Fibroblast of the aortic adventitia (primary cell): ENCODE measurements at places on chromosomes 6 and 20.

DNA sequence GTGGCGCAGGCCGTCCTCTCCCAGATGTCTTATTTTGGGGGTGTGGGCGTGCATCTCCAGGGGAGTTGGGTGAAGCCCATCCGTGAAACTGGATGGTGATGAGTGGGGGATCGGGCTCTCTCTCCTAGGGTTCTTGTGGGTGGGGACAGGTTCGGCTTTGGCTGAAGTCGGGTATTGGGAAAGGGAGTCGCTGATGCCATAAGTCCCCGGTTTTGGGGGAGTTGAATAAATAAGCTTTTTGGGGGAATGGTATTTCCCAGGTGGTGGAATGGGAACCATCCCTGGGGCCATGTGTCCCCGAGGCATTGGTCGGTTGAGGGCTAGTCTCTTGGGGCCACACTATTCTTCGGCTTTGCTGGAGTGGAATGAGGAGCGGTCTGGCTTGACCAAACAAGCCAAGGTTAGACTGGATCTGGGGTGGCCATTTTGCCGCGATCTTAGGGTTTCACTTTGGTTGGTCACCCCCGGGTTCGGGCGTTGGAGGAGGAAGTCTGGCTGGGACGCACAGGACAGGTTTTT is 481 bp downstream of the ZNF133 start:
- peak; percentile 31 for DNase-seq

DNA sequence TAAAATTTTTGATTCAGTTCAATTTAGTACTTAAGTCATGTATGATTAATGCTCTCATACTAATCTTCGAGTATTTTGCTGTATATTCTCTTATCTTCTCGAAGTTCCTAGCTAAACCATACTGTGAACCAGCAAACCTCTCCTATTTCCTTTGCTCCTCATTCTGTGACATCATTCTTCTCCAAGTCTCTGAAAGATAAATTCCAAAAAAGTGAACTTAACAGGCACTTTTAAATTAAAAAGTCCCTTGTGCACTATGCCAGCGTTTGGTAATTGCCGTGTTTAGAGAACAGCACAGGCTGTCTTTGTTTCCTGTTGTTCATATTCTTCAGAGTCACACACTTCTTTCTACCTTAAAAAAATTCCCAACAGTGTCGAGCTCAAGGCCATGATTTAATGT is 188.4 kb upstream of the PHACTR1 start:
- peak; percentile 46 for DNase-seq

- DNase-seq: no peak
Observed at GRCh38 chr20:1189827-1190226, 5.0 kb upstream of the TMEM74B start.

DNA sequence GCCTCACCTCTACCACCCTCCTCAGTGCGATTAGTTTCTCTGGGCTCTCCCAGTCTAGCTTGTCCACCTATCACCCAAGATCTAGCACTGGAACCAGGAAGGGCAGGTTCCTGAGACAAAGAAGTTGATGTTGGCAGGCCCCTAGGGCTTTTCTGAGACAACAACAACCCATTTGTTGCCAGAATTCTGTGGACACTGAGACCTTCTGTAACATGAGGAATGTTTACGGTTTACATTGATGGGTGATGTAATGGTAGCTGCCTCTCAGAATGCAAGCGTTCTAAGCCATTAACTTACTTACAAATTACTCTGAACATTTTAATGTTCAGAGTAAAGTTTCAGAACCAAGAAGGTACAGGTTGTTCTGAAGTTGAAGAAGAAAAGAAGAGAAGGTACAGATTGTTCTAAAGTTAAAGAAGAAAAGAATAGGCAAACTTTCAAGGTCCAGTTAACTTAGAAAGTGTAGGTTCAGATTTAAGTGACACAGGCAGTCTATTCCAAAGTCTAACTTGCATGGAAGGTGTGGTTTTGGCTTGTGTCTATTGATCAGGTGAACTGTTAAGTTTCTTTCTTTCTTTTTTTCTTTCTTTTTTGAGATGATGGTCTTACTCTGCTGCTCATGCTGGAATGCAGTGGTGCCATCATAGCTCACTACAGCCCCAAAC is 3.7 kb upstream of the MED23 start:
- no peak for DNase-seq

- no peak for DNase-seq
Observed at GRCh38 chr6:116812051-116812650, 16.7 kb downstream of the GPRC6A start.

DNA sequence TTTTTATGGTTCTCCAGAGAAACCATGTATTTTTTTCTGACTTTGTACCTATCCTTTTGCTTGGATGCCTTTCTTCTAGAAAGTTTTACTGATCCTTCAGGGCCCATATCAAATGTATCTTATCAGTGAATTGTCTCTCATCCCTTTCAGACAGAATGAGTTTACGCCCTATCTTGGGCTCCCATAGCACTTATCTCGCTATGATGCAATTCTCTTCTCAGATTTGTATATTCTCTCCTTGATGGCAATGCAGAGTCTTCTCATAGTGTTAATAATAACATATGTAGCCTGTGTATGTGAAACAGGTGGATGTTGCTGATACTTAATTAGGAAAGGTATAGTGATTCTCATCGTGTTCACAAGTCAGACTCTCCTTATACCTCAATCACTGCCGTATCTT is 336.2 kb downstream of the UTRN start:
- no peak for DNase-seq

DNA sequence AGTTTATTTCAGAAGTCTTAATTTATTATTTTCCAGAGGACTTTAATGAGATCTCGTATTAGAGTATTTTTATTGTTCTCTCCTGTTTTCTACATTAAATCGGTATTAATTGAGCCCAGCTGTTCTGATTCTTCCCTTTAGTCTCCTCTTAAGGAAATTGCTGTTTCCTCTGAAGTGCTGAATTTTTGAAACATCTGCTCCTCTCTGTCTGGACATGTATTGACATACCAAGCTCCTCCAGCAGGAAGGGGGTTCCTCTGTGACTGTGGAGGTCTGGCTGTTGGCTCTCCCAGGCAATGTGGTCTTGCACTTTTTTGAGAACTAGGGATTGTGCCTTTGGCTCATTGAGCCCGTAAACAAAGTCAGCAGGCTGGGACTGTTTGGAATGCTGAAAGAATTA is 74.9 kb downstream of the MAP3K4 start:
- DNase-seq: no peak

DNA sequence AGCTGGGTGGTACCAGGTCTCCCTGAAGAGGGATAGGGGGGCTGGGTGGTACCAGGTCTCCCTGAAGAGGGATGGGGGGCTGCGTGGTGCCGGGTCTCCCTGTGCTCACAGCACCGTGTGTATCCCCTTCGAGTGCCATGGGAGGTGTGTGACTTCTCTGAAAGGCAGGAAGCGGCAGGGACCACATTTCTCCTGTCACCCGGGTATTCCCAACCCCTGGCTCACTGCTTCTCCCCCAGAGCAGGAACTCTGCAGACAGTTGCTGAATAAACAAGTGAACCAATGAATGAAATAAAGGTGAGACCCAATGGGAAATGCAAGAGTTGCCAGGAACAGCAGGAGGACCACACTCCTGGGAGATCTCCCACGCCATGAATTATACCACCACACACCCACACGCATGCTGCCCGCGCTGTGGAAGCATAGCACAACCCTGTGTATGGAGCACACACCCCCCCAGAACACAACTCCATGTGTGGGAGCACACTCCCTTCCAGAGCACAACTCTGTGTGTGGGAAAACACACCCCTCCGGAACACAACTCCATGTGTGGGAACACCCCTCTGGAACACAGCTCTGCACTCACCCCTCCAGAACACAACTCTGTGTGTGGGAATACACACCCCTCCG is 50.7 kb downstream of the RNASET2 start:
- DNase-seq: no peak

- DNase-seq: peak; percentile 53
Observed at GRCh38 chr6:136323431-136324112, 33.9 kb upstream of the BCLAF1 start.

GRCh38 chr6:27899543-27899942 is 12.7 kb downstream of the OR2B2 start:
- no peak for DNase-seq

DNA sequence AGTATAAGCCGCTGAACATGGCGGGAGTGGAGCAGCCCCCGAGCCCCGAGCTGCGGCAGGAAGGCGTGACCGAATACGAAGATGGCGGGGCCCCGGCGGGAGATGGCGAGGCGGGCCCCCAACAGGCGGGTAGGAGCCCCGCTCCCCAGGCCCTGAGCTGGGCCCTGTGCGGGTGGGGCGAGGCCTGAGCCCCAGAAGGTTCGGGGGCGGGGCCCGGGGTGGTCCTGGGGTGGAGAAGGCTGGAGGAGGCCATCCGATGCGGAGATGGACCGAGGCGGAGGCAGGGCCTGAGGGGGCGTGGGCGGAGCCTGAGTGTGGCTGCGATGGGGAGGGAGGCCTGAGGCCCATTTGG is 7.1 kb downstream of the L3MBTL1 start:
- no peak for DNase-seq

- DNase-seq: no peak
Observed at GRCh38 chr6:80263585-80263984, 157.1 kb downstream of the BCKDHB start.

DNA sequence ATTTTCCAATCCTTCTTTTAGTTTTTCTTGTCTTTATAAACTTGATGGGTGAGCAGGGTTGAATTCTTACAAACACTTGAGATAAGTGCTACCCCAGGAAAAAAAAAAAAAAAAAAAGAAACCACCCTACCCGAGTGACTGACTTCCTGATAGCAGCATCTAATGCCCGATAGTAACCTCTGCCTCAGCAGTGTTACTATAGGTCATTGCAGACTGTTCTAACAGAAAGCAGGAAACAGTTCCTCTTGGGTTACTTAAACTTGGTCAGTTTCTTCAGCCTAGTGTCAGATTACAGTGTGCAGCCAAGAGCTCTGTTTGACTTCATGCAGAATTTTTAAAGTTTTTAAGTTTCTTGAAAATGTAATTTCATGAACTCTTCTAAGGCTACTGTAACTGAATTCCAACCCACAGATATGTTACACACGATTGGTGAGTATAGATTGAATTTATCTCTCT is 2.1 kb downstream of the MYLIP start:
- peak; percentile 84 for DNase-seq

GRCh38 chr6:80769106-80769505 is 662.6 kb downstream of the BCKDHB start:
- DNase-seq: peak; percentile 86

DNA sequence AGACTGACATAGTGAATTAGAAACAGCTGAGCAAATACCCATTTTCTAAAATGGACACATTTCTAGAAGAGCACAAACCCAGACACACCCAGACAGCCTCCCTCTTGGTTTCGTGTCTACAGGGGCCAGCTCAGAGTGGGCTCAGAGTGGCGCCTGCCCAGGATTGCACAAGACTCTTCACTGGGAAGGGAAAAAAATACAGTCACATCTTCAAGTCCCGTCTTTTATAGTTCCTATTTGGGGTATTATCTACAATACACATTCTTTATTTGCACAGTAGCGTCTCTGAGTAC is 246.1 kb upstream of the AFDN start:
- DNase-seq: no peak

- DNase-seq: no peak
Observed at GRCh38 chr6:168789699-168790098, 348.7 kb downstream of the SMOC2 start.

DNA sequence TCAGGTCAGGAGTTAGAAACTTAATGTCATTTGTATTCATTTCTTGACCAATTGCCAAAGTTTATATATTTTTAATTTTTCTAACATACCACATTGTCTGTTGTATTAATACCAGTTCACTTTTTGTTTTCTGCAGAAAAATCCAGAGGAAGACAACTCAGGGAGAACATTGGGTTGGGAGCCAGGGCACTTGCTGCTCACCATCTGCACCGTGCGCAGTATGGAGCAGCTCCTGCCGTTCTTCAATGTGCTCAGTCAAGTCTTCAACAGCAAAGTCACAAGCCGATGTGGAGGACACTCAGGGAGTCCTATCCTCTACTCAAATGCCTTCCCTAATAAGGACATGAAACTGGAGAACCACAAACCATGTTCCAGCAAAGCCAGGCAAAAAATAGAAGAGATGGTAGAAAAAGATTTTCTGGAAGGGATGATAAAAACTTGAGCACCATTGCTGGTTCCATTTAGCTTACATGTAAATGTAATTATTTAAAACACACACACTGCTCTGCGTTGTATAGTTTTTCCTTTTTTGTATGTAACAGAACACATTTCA is 25.3 kb downstream of the PGM3 start:
- no peak for DNase-seq

DNA sequence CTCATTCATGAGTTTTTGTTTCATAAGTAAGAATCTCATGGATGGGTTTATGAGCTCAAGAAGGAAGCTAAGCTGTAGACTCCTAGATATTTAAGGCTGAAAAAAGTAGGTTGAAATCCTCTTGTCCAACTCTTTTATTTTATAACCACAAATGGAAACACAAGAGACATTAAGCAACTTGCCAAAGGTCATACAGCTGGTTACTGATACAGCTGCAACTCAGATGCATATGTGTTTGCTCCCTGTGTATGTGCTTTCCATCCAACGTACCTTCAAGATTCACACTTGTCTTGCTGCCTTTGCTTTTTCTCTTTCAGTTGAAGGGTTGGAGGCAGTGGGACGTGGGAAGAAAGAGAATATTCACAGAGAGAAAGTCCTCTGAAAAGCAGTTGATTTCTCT is 153.5 kb upstream of the STMND1 start:
- DNase-seq: peak; percentile 31

- DNase-seq: peak; percentile 8
Observed at GRCh38 chr6:141309295-141309694, 823.4 kb upstream of the GJE1 start.

DNA sequence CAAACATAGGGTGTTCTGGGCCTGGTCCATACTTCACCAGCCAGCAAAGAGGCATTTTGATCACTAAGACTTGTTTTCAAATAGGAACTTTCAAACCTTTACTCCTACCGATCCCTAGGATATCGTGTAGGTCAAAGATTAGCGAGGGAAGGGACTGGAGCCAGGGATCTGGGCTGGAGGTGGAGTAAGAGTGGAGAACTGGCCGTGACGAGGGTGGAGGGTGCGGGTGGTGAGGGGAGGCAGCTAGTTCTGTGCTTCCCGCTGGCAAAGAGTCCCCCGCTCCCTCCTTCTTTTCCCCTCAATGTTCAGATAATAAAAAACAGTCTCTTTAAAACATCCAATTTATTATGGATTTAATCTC is 189.2 kb downstream of the FOXC1 start:
- DNase-seq: no peak
